ENCODE measurements at places on chromosomes 2 and 18.

GRCh38 chr2:1609485-1610095, 134.7 kb downstream of the PXDN start:
- no peak overlapping the region for H3K27ac ChIP-seq
- no peaks in the 10 kb centered on the region for H3K36me3 ChIP-seq
- DNase-seq, result no peak
- no peaks in the 10 kb centered on the region for H3K27me3 ChIP-seq
- H3K4me1 ChIP-seq, result no peaks in the 10 kb centered on the region

GRCh38 chr2:227817850-227818674, 4.4 kb downstream of the CCL20 start:
- no peaks in the 10 kb centered on the region for H3K27me3 ChIP-seq
- peak overlapping the region; percentile 63 for H3K27ac ChIP-seq
- no peaks in the 10 kb centered on the region for H3K36me3 ChIP-seq
- H3K4me3 ChIP-seq, result no peak overlapping the region

GRCh38 chr2:60837123-60837522, 44.3 kb upstream of the REL start:
- DNase-seq, result no peak
- no peaks in the 10 kb centered on the region for H3K4me1 ChIP-seq
- H3K27me3 ChIP-seq, result peaks cover 3% of the 10 kb centered on the region
- H3K4me3 ChIP-seq, result no peak overlapping the region
- H3K36me3 ChIP-seq, result no peaks in the 10 kb centered on the region

GRCh38 chr2:223797037-223797436, 40.3 kb downstream of the AP1S3 start:
- DNase-seq, result no peak
- no peaks in the 10 kb centered on the region for H3K27me3 ChIP-seq
- H3K4me3 ChIP-seq, result no peak overlapping the region
- H3K4me1 ChIP-seq, result no peaks in the 10 kb centered on the region
- H3K27ac ChIP-seq, result no peak overlapping the region

- no peaks in the 10 kb centered on the region for H3K4me1 ChIP-seq
- DNase-seq, result no peak
- no peak overlapping the region for H3K27ac ChIP-seq
- no peaks in the 10 kb centered on the region for H3K27me3 ChIP-seq
- no peaks in the 10 kb centered on the region for H3K36me3 ChIP-seq
- H3K4me3 ChIP-seq, result no peak overlapping the region
These were observed 81.0 kb downstream of the VAPA start for GRCh38 chr18:9994701-9995235.

DNA sequence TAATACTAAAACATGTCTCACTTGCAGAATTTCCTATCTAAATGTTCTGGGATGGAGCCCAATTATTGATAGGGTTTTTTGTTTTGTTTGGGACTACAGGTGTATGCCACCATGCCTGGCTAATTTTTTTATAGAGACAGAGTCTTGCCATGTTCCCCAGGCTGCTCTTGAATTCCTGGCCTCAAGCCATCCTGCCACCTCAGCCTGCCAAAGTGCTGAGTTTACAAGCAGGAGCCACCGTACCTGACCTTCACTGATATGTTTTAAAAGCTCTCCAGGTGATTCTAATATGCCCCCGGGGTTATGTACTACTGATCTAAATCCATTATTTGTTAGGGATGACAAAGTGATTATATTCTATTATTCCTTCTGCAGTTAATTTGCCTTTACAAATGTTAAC, 2.2 kb downstream of the ELAC1 start:
- no peak overlapping the region for H3K4me3 ChIP-seq
- H3K27ac ChIP-seq, result no peak overlapping the region
- H3K4me1 ChIP-seq, result peaks cover 9% of the 10 kb centered on the region
- no peaks in the 10 kb centered on the region for H3K27me3 ChIP-seq
- DNase-seq, result no peak

GRCh38 chr2:239189711-239190131, 211.1 kb downstream of the HDAC4 start:
- H3K27me3 ChIP-seq, result no peaks in the 10 kb centered on the region
- no peak overlapping the region for H3K27ac ChIP-seq
- DNase-seq, result no peak
- H3K4me1 ChIP-seq, result no peaks in the 10 kb centered on the region

DNA sequence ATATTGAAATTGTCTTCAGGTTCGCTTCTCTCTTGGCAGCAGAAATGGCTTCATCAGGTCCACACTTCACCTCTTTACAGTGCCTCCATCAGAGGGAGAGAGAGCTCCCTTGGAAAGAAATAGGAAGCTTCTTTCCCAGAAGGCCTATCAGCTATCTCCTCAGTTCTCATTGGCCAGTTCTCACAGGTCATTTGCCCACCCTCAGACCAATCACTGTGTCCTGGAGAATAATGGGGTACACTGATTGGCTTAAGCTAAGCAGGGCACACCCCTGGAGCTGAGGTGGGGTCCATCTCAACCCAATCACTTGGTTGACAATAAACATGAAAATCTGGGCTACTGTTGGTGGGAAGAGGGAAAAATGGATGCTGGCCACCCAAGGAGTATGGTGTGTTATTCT, 5.2 kb downstream of the GNLY start:
- no peaks in the 10 kb centered on the region for H3K27me3 ChIP-seq
- no peak for DNase-seq
- peaks cover 9% of the 10 kb centered on the region for H3K4me1 ChIP-seq
- no peaks in the 10 kb centered on the region for H3K36me3 ChIP-seq
- H3K27ac ChIP-seq, result no peak overlapping the region

DNA sequence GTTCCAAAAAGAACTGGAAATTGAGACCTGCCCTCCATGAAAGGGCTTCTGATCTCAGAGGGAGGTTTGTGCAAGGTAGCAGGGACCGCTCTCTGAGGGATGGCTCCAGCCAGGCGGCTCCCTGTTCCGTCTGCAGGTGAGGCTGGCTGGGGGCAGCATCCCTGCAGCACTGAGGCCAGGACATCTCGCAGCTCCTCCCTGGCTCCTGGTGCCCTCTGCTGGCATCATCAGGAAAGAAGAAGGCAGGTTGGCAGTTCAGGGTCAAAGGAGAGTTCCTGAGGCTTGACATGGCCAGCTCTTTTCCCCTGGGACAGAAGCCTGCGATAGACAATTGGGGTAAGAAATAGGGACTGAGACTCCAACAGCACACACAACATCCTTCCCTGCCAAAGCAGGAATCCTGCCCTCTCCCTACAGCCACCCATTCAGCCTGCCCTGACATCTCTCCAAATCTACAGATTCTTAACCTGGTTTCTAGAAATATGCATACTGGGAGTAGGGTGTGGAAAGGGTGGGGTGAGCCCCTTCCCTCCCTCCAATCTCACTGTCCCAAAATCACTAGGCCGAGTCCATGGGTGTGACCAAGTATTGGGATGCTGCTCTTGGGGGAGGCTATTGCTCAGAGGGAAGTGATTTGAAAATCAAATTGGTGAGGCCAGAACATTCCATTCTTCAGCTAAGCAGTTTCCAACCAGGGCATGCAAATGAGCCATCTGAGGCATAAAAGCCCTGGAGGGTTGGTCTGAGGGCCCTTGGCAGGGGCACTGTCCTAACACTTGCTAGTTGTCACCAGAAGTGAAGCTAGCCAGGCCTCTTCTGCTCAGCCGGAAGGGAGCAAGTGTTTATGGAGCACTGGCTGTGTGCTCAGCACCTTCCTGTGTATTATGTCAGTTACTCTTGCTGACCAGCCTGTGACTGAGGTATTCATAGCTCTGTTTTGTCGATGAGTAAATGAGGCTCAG, 185.4 kb downstream of the TFCP2L1 start:
- no peak for DNase-seq
- H3K36me3 ChIP-seq, result no peaks in the 10 kb centered on the region
- H3K4me1 ChIP-seq, result no peaks in the 10 kb centered on the region

DNA sequence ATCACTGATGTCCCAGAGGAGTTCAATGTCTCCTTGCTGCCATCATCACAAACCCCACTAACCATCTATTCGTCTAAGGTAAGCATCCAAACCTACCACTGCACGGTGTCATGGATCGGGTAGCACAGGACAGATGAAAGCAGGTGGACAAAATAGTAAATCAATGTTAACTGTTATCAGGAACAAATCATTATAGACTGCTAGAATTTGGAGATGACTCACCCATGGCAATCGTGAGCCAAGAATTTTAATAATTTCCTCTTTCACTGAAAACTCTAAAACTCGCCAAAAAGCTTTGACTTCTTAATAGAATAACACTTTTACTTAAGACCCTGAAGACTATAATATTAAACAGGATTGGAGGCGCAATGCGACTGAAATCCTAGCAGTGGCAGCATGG, 33.7 kb upstream of the BZW1 start:
- no peak overlapping the region for H3K4me3 ChIP-seq
- no peaks in the 10 kb centered on the region for H3K27me3 ChIP-seq
- H3K4me1 ChIP-seq, result no peaks in the 10 kb centered on the region
- H3K36me3 ChIP-seq, result no peaks in the 10 kb centered on the region
- H3K27ac ChIP-seq, result no peak overlapping the region

DNA sequence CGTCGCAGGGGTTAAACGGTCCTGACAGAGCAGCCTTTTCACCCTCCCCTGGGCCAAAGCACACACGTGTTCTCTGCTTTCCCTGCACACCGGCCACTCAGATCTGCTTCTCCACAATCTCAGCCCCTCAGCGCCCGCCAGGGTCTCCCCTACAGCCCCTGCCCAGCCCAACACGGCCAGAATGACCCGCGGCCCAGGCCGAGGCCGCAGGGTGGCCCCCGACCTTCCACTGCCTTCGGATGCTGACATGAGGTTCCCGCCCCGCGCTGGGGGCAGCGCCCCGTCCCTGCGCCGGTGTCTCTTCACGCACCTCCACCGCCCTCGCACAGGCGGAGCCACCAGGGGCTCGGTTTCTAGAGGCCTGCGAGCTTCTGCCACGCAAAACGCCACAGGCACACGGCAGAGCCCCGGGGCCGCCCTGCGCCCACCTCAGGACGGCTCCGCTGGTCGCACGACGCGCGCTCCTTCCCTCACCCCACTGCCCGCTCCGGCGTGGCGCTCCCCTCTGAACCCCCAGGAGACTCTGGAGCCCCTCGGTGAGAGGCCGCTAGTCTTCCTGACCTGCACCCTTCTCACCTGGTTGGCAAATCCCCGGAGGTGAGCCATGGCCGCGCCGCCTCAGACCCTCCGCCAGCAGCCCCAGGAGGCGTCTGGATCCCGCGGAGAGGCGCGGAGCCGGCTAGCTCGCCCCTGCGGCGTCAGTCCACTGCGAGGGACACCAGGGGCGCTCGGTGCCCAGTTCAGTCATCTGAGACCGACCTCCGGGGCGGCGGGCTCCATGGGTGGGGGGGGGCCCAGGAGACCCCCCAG, 749 bp downstream of the STK25 start:
- no peaks in the 10 kb centered on the region for H3K27me3 ChIP-seq
- no peak overlapping the region for H3K27ac ChIP-seq
- no peak for DNase-seq
- H3K4me3 ChIP-seq, result peak overlapping the region; percentile 63
- peaks cover 4% of the 10 kb centered on the region for H3K4me1 ChIP-seq

GRCh38 chr2:129118296-129118695, 799.6 kb upstream of the HS6ST1 start:
- no peaks in the 10 kb centered on the region for H3K27me3 ChIP-seq
- no peak overlapping the region for H3K27ac ChIP-seq
- no peaks in the 10 kb centered on the region for H3K4me1 ChIP-seq
- DNase-seq, result no peak

DNA sequence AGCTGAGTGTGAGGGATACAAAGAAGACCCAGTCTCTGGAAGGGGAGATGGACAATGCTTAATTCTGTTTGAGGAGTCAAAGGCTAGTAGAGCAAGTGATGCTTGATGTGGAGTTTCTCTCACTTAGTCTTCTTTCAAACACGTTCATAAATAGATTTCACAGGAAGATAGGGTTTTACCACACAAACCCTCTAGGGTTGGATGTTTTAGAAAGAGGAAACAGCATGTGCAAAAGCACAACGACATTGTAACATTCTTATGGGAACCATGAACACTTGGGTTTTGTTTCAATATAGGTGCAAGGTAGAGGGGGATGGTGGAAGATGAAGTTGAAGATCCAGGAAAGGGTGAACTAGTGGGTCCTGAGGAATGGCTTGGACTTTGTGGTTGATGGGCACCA, 10.8 kb upstream of the EFEMP1 start:
- H3K27me3 ChIP-seq, result no peaks in the 10 kb centered on the region
- no peak overlapping the region for H3K27ac ChIP-seq
- H3K4me3 ChIP-seq, result no peak overlapping the region
- no peaks in the 10 kb centered on the region for H3K4me1 ChIP-seq
- no peak for DNase-seq

GRCh38 chr2:145752091-145752806, 1232.3 kb upstream of the ZEB2 start:
- no peak overlapping the region for H3K27ac ChIP-seq
- no peaks in the 10 kb centered on the region for H3K36me3 ChIP-seq
- H3K27me3 ChIP-seq, result no peaks in the 10 kb centered on the region

GRCh38 chr18:72542342-72542741, 1.8 kb downstream of the CBLN2 start:
- peaks cover 21% of the 10 kb centered on the region for H3K27me3 ChIP-seq
- DNase-seq, result no peak
- H3K27ac ChIP-seq, result no peak overlapping the region
- no peak overlapping the region for H3K4me3 ChIP-seq

GRCh38 chr2:19819097-19820065, 82.4 kb downstream of the TTC32 start:
- H3K4me3 ChIP-seq, result no peak overlapping the region
- no peak overlapping the region for H3K27ac ChIP-seq
- no peak for DNase-seq
- no peaks in the 10 kb centered on the region for H3K4me1 ChIP-seq
- H3K27me3 ChIP-seq, result no peaks in the 10 kb centered on the region
- no peaks in the 10 kb centered on the region for H3K36me3 ChIP-seq

- H3K4me3 ChIP-seq, result peak overlapping the region; percentile 44
- DNase-seq, result peak; percentile 87
- no peaks in the 10 kb centered on the region for H3K36me3 ChIP-seq
These were observed 48.8 kb downstream of the TMEM163 start for GRCh38 chr2:134669731-134670669.

- no peak for DNase-seq
- peaks cover 28% of the 10 kb centered on the region for H3K27me3 ChIP-seq
- H3K4me3 ChIP-seq, result no peak overlapping the region
- H3K27ac ChIP-seq, result no peak overlapping the region
- H3K36me3 ChIP-seq, result no peaks in the 10 kb centered on the region
These were observed 4.3 kb downstream of the ATP8B1 start for GRCh38 chr18:57798713-57799373.

DNA sequence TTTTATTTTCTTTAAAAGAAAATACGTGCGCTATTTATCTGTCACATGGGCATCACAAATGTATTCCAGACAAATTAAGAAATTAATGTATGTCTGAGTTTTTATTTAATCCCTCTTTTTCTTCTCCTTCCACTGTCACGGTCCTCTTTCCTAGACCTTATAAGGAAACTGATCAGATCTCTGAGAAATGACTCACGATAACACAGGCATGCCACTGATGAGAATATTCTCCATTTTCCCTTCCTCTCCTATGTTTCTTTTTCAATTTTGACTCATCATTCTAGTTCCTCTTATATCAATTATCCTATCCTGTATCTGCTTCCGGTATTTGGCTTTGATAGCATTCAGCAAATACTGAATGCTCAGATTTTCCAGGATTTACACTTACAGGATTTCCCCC, 121.8 kb downstream of the DSC3 start:
- no peaks in the 10 kb centered on the region for H3K27me3 ChIP-seq
- H3K4me3 ChIP-seq, result no peak overlapping the region
- no peak overlapping the region for H3K27ac ChIP-seq
- H3K36me3 ChIP-seq, result no peaks in the 10 kb centered on the region

- H3K4me1 ChIP-seq, result no peaks in the 10 kb centered on the region
- H3K27ac ChIP-seq, result no peak overlapping the region
- DNase-seq, result no peak
- H3K36me3 ChIP-seq, result no peaks in the 10 kb centered on the region
These were observed 165.0 kb upstream of the CCDC68 start for GRCh38 chr18:55124078-55124763.

Data from T-cell (primary cell).